Small intestine (tissue), 16 donors: ENCODE measurements at places on chromosomes 2 and 18.

- no peak for DNase-seq
Measured at GRCh38 chr2:109212836-109213563, 84.0 kb downstream of the SH3RF3 start.

DNA sequence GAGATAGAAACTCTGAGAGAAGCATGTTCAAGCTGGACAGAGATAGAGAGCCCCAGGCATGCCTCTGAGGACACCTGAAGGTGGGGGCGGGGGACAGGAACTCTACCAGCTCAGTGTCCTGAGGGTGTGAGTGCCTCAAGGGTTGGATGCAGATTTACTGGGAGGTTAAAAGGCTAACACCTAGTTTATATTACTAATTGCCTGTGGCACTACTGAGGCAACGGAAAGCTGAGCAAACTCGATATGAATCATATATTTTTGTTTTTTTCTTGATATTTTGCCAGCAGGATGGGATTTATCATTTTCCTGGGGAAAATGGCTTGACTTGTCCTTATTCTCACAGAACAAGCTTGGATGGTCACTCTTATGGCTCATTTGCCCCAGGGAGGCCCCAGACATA, 319.5 kb downstream of the ALK start:
- no peak for DNase-seq

DNA sequence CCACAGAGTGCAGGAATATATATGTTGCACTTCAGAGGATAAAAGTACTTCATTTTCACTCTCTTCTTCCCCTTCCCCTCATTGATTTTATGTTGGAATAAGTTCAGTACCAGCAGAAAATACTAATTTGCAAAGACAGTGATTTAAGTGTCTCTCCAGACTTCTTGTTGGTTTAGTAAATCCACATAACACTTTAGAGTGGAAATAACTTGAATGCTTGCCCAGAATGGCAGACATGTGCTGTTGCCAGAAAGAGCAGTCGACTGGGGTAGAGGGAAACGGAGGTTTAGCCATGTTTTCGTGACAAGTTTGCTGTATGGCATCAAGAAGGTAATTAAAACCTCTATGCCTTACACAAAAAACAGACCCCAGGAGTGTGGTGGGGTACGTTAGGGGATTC, 246.0 kb upstream of the CXCR4 start:
- no peak for DNase-seq

DNA sequence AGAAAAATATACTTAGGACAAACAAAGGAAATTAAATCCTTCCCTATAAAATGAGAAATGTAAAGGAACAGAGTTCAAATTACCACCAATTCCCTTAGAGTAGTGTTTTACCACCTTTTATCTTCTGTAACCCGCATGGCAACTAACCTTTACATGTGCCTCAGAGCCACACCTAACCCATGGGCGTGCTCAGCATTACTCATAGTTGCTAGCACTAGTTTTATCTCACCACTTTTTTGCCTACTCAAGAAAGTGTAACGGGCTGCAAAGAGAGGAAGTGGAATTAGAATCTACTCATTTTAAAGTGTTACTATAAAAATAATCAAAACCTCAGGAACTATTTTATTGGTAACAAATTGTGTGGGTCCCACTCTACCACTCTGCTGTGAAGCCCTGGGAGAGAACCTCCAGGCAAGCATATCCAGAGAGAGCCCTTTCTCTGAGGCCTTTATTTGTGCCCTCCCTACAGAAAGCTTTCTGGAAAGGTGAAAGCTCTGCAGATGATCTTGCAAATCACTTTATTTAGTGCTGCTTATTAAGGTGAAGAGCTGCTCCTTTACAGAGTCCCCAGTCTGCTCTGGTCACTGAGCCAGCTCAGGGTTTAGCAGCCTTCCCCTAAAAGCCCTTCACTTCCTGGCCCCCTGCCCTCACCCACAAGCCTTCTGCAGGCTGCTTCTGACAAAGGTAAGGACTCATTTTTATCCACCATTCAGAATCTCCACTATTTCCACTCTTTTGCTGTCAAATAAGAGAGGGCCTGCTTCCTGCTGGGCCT, 98.8 kb downstream of the TRABD2A start:
- peak; percentile 76 for DNase-seq

DNA sequence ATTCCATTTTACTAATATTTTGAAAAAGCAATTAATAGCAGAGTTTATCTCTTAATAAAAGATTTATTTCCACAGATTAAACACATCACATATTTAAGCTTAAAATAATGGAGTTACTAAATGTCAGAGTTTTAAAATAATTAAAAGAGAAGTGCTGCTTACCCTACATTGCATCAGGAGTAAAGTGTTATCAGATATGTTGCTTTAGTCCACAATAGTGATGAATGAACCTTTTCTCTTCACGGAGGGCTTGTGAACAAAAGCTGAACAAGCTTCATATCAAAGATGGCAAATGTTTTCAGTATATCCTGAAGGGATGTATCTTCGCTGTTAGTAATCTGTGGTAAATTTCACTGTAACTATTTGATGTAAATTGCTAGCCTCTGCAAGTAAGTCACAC, 69.4 kb upstream of the TTC27 start:
- no peak for DNase-seq

DNA sequence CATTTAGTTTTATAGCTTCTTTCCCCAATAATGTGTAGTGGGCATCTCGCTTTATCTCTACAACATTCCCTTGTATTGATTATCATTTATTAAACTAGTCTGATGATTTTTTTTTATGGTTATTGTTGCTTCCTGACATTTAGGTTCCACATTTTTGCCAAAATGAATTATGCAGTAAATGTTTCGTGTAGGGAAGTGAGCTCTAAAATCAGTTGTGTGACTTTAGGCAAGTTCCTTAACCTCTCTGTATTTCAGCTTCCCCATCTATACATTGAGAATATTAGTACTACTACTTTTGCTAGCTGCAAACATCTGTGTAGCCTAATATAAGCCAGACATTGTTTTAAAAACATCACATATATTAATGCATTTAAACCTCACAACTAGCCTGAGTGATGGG, 22.9 kb downstream of the SOCS6 start:
- DNase-seq = no peak

DNA sequence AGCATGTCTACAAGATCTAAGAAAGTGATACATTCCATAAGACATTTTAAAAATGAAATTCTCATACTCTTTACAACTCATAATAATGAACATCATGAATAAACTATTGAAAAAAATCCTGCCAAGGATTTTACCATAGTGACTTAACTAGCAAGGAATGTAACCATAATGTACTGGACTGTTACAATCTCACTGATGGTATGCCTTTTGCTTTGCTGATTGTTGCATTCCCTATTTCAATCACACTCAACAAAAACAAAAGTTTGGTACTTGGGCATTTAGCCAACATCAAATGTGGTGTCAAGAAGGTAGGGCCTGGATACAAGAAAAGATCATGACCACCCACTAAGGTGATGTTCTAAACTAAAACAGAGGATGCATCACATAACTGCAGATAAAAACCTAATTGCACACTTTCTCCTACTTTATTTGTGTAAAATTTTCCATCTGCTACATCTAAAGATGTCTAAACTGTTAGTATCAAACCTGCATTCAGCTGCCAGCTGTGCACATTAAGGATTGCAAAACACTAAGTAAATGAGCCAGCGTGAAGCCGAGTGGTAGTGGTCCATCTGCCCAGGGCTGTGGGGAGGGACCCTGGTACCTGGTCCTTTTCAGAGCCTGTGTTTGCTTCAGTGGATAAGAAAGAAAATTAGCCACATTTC, 564.4 kb downstream of the ZEB2 start:
- no peak for DNase-seq

DNA sequence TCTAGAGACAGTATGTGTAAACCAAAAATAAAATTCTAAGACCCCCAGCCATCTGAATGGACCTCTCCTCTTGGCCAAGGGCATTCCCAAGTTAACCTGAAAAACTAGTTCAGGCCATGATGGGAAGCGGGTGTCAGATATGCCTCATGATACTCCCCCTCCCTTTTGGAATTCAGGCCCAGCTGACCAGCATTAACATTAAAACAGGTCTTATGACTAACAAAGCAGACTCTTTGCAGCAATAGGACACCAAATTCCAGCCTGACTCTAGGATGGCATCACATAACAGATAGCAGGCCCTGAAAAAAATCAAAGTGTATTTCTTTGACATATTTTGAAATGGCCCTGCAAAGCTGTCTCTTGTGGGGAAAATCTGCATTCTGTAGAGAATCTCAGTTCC, 73.3 kb upstream of the L3MBTL4 start:
- DNase-seq = no peak

DNA sequence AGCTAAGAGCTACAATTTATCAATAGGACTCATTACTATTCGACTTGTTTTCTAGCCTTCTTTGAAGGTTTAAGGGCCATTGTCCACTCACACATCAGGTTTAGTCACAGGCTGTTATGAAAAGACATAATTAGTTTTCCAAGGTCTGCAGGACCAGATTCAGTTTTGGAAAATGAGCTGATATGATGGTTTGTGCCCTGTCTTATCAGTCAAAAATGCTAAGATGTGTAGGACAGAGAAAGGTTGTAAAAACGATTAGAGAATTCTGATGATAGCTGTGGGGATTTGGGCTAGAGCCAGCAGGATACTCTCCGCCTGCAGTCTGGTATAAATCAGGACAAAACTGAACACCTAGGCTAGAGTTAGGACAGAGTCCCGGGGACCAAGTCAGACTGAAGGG, 213.3 kb downstream of the LRRTM1 start:
- DNase-seq = no peak

GRCh38 chr2:133452583-133452982, 115.7 kb downstream of the NCKAP5 start:
- DNase-seq = no peak

- no peak for DNase-seq
Measured at GRCh38 chr2:215876139-215876936, 137.0 kb downstream of the MREG start.

DNA sequence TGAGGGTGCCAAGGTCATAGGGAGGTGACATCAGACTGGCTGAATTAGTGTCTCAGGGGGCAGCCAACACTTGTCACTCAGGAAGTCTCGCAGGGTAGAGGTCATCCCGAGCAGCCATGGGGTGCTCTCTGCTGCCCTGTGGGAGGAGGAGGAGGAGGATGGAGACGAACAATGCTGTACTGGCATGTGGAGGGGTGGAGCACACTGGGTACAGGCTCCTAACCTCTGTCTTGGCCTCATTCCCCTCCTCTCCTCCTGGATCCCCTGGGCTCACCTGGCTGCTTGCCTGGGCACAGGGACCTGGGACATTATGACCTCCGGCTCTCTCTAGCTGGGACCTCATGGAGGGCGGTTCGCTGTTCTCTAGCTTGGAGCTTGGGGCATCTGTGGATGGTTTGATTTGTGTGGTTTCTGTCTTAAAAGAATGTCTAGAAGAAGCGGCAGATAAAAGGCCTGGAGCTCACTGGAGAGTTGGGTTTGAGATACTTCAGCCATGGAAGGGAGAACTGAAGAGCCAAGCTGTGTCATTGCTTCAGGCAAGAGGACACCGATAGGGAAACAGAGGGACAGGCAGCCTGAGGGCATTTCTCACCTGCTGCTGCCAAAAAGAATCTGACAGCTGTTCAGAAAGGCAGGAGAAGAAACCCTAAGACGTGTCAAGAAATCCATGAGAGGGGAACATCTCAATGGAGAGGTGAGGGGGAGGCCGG, 133.1 kb downstream of the SEPTIN10 start:
- DNase-seq = no peak

DNA sequence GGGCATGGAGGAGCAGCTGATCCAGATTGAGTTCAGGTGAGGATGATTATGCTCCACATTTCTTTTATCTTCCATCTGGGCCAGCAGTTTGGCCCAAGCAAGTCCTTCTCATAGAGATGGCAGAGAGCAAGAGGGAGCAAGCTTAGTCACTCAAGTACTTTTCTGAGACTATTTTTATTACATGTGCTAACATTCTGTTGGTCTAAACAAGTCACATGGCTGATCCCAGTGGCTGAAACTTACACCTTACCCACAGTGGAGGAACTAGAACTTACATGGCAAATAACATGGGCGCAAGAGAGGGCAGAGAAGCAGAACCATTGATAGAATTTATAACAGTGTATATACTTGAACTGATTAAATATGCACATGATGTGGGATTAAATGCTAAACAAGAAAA, 105.7 kb downstream of the KYNU start:
- no peak for DNase-seq

DNA sequence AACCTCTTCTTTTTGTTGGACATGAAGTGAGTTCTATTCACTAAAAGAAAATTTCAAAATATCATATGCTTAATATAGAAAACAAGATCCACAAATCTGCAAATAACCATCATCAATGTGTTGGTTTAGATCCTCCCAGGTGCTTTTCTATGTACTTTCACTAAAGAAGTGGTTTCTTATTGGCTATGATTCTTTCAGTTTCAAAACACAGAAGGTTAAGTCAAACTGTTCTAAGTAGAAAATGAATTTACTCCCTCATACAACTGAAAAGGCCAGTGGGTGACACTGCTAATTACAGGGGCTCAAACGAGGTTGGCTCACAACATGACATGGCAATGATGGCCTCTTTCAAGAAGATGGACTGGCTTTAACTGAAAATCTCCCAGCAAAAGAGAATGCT, 111.7 kb downstream of the GALR1 start:
- no peak for DNase-seq

DNA sequence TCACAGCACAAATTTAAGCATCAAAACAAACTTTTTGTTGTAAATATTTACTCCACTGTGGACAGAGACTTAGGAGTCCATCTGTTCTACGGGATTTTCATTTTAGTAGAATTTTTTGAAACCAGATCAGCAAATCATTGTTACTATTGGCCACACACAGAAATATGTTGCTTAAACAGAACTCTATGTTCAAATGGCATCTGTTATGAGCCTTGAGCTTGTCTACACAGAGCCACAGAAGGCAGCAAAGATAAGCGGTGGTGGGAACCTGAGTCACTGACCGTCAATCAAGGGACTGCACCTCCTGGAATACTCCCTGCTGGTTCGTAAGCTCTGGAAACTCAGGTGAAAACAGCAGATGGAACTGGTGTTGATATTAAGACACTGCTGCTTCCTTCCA, 156.8 kb downstream of the TMEM200C start:
- no peak for DNase-seq

DNA sequence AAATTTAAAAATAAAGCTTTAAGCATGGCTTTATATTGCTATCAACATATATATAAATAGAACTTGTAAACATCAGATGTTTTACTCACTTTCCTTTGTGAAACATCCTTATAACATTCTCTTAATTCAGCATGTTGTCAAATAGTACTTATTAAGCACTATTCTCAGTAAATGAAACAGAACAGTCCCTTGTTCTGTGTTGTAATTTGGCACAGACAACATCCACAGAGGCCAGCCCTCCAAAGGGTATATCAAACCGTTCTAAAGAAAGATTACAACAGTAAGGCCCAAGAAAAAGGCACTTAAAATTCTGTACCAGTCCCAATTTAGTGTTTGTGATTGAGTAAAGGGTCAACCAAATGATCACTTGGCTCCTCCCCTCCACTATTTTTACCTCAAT, 46.0 kb downstream of the GAREM1 start:
- no peak for DNase-seq
